ENCODE measurements at places on chromosomes 2 and 18. TPM values are rescaled to one million over a fixed set of nuclear protein-coding genes. Genes with fewer than 3 reads are reported as not detected.

DNA sequence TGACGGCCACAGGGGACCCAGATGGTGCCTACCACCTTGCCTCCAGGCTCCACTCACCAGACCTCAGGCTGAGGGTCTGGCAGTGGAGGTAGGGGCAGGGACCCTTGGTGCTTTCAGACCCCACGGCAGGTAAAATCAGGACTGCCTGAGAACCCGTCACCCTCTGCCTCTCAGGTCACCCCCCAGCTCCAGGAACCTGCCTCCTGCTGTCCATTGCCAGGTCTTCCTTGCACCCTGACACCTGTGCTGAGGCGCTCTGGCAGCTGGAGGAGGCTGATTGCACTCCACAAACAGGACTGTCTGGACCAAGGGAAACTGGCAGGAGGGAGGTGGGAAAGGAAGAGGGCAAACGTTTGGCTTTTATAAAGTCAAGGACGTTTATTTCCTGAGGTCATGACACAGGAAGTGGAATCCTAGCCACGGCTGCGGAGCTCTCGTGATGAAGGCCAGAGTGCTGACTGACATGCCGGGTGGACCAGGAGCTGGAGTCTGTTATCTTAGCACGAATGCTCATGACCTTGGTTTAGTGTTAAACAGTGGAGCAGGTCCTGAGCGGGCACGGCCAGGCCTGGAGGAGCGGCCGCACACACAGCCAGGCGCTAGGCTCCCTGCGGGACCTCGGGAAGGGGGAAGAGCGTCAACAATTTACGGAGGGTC, 40.5 kb downstream of the ANO7 start:
- DNase-seq, result no peak
- H3K4me1 ChIP-seq, result no peaks in the 10 kb centered on the region
- H3K4me3 ChIP-seq, result no peak overlapping the region
- H3K36me3 ChIP-seq, result peaks cover 73% of the 10 kb centered on the region
- H3K27me3 ChIP-seq, result no peaks in the 10 kb centered on the region

DNA sequence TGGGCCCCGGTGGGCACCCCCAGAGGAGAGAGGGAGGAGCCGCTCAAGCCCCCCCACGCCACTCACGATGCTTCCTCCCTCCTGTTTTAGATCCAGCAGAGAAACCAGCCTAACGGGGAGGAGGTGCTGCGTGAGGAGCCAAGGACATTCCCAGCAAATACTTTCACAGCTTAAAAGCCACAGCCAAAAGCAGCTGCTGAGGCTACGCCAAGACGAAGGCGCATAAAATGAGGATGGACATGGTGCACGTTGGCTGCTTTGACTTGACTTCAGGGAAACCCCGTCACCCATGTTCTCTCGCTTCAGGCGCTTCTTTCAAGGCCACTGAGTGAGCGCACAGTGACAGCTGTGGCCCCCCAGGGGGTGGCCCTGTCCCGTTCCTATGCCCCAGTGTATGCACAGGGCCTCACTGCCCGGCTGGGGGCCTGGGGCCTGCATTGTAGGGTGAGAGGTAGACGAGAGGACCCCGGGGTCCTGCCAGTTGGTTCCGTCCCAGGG, 72.1 kb upstream of the PXDN start:
- H3K4me1 ChIP-seq, result peaks cover 12% of the 10 kb centered on the region
- H3K27me3 ChIP-seq, result no peaks in the 10 kb centered on the region
- no peak overlapping the region for H3K4me3 ChIP-seq
- H3K36me3 ChIP-seq, result no peaks in the 10 kb centered on the region
- H3K27ac ChIP-seq, result no peak overlapping the region

GRCh38 chr2:217839073-217839749, 163.6 kb downstream of the TNS1 start:
- H3K27ac ChIP-seq, result no peak overlapping the region
- H3K4me1 ChIP-seq, result peaks cover 3% of the 10 kb centered on the region
- no peaks in the 10 kb centered on the region for H3K27me3 ChIP-seq
- no peak overlapping the region for H3K4me3 ChIP-seq
- no peaks in the 10 kb centered on the region for H3K36me3 ChIP-seq

DNA sequence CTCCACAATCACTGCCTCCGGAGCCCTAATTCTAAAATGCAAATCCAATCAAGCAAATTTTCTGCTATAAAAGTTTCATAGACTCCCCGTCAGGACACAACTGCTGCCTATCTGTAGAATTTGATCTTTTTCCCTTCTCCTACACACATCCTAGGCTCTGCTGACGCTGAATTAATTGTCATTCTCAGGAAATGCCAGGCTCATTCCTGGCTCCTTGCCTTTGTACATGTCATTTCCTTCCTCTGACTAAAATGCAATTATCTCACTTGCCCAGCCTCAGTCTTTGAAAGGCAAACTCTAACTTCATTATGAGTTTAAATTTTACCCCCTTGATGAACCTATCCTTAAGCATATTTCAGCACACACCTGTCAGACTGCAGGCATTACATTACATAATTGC, 844.9 kb upstream of the CRIM1 start:
- H3K27ac ChIP-seq, result no peak overlapping the region
- no peak overlapping the region for H3K4me3 ChIP-seq
- no peaks in the 10 kb centered on the region for H3K36me3 ChIP-seq
- no peaks in the 10 kb centered on the region for H3K27me3 ChIP-seq
- no peaks in the 10 kb centered on the region for H3K4me1 ChIP-seq

DNA sequence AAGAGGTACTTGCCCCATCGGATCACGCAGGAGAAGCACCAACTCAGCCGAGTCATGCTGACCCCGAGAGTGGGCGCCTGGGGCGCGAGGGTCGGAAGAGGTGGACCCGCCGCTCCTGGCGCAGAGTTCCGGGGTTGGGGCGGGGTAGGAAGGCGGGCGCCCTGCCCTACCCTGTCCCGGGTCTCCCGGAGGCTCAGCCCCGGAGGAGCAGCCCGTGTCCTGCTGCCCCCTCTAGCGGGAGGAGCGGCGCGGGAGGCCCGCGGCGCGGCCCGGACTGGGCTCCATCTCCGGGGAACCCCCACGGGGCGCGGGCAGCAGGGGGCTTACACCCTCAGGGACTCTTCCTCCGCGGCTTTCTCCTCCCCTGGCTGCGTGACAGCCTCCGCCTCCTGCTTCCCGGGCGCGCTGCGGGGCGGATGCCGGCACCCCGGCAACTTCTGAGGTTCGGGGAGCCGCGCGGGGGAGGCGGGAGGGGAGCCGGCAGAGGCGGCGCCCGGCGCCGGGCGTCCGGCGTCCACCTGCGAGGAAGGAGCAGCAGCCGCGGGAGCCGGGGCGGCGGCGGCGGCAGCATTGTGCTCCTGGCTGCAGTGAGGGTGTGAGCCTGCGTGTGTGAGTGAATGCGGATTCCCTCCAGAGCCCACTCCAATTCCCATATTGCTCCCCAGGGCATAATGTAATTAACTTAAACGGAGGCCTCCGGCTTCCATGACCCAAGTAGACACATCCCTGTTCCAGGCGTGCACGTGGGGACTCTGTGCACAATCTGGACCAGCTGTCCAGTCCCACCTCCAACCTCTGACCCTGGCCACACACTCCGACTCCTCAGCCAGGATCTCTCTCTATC, 7.6 kb upstream of the TNS1 start:
- no peaks in the 10 kb centered on the region for H3K4me1 ChIP-seq
- DNase-seq, result peak; percentile 83
- H3K27me3 ChIP-seq, result peaks cover 38% of the 10 kb centered on the region
- no peak overlapping the region for H3K27ac ChIP-seq
- peak overlapping the region; percentile 71 for H3K4me3 ChIP-seq

GRCh38 chr2:86347401-86347800, 10.0 kb upstream of the REEP1 start:
- H3K27ac ChIP-seq, result no peak overlapping the region
- peaks cover 21% of the 10 kb centered on the region for H3K27me3 ChIP-seq
- H3K4me1 ChIP-seq, result no peaks in the 10 kb centered on the region
- H3K36me3 ChIP-seq, result no peaks in the 10 kb centered on the region
- no peak overlapping the region for H3K4me3 ChIP-seq
- DNase-seq, result no peak

- H3K27me3 ChIP-seq, result no peaks in the 10 kb centered on the region
- no peak for DNase-seq
- no peak overlapping the region for H3K4me3 ChIP-seq
- peaks cover 4% of the 10 kb centered on the region for H3K4me1 ChIP-seq
These were observed 18.0 kb downstream of the NAB1 start for GRCh38 chr2:190666895-190667294.

DNA sequence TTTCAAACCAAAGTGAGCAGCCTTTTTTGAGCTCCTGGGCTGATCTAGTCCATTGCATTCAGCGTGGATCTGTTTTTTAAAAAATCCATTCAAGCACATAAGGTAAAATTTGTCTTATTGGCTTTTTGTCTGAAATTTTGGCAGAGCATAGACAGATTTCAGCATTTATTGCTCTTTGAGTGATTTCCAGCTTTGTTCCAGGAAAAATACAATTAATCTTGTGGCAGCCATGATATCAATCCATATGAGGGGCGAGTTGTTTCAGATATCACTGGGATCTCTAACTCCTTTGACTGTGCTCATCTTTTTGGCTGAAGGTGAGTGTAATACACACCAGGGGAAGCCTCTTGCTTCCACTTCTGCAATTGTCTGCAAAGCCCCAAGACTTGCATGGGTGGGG, 523.9 kb downstream of the SLC4A3 start:
- DNase-seq, result no peak
- no peak overlapping the region for H3K27ac ChIP-seq
- H3K27me3 ChIP-seq, result no peaks in the 10 kb centered on the region
- no peaks in the 10 kb centered on the region for H3K36me3 ChIP-seq

DNA sequence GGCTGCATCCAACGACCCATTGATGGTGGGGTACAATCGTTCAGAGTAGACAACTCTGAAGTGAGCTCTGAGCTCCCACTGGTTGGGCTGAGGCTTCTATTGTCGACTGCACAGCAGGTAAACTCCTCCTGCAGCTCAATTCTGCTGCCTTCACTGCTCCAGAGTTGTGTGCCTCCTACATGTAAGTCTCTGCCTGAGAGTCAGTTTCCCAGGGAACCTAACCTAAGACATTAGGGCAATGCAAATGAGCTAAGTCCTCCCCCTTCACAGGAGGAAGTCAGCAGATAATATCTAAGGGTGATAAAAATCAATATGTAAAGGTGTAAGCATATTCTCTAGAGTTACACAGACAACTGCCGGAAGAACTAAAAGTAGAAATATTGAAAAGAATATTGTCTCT, 22.5 kb upstream of the ACYP2 start:
- H3K4me1 ChIP-seq, result peaks cover 13% of the 10 kb centered on the region
- no peak overlapping the region for H3K4me3 ChIP-seq
- DNase-seq, result peak; percentile 58
- H3K27me3 ChIP-seq, result no peaks in the 10 kb centered on the region
- no peaks in the 10 kb centered on the region for H3K36me3 ChIP-seq

GRCh38 chr2:17637131-17637906, 96.8 kb downstream of the VSNL1 start:
- H3K4me3 ChIP-seq, result no peak overlapping the region
- H3K27ac ChIP-seq, result peak overlapping the region; percentile 91
- H3K4me1 ChIP-seq, result no peaks in the 10 kb centered on the region
- H3K27me3 ChIP-seq, result no peaks in the 10 kb centered on the region

GRCh38 chr2:237697586-237698357, 70.4 kb downstream of the LRRFIP1 start:
- DNase-seq, result no peak
- H3K4me3 ChIP-seq, result no peak overlapping the region
- H3K27ac ChIP-seq, result no peak overlapping the region
- no peaks in the 10 kb centered on the region for H3K27me3 ChIP-seq

GRCh38 chr18:7221424-7222155, 9.3 kb upstream of the LRRC30 start:
- H3K27ac ChIP-seq, result no peak overlapping the region
- no peak overlapping the region for H3K4me3 ChIP-seq
- H3K27me3 ChIP-seq, result no peaks in the 10 kb centered on the region
- H3K36me3 ChIP-seq, result no peaks in the 10 kb centered on the region

GRCh38 chr2:156399224-156399949, 36.8 kb upstream of the GPD2 start:
- H3K27me3 ChIP-seq, result no peaks in the 10 kb centered on the region
- H3K4me1 ChIP-seq, result no peaks in the 10 kb centered on the region
- H3K36me3 ChIP-seq, result no peaks in the 10 kb centered on the region
- peak overlapping the region; percentile 87 for H3K4me3 ChIP-seq
- H3K27ac ChIP-seq, result no peak overlapping the region

GRCh38 chr18:49813069-49813318, 339 bp downstream of the ACAA2 start:
- peaks cover 14% of the 10 kb centered on the region for H3K36me3 ChIP-seq
- no peak for DNase-seq
- no peaks in the 10 kb centered on the region for H3K4me1 ChIP-seq
- H3K27ac ChIP-seq, result peak overlapping the region; percentile 94
- H3K4me3 ChIP-seq, result peak overlapping the region; percentile 83
- no peaks in the 10 kb centered on the region for H3K27me3 ChIP-seq

DNA sequence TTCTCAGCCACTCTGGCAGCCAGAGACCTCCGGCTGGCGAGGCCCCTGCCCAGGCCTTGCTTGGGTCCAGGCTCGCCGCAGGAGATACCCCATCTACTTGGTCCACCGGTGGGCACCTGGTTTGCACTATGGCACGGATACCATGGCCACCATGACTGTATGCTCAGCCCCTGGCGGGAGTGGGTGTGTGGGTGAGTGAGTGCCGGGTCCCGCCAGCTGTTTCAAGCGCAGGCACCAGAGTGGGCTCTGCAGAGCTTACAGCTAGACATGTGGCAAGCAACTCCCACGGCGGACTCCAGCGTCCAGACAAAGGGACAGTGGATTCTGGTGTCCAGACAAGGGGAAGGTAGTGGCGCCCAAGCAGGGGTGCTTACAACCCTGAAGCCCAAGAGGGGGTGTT, 1.4 kb downstream of the ATG4B start:
- no peak for DNase-seq
- no peaks in the 10 kb centered on the region for H3K4me1 ChIP-seq
- no peak overlapping the region for H3K27ac ChIP-seq
- no peaks in the 10 kb centered on the region for H3K27me3 ChIP-seq
- H3K4me3 ChIP-seq, result peak overlapping the region; percentile 83

GRCh38 chr2:42098571-42099437, 51.0 kb downstream of the PKDCC start:
- no peak overlapping the region for H3K4me3 ChIP-seq
- H3K27me3 ChIP-seq, result no peaks in the 10 kb centered on the region
- H3K4me1 ChIP-seq, result peaks cover 3% of the 10 kb centered on the region
- no peaks in the 10 kb centered on the region for H3K36me3 ChIP-seq
- H3K27ac ChIP-seq, result no peak overlapping the region
- DNase-seq, result peak; percentile 60

GRCh38 chr2:47864566-47864965, 41.7 kb downstream of the FBXO11 start:
- H3K27ac ChIP-seq, result no peak overlapping the region
- no peak overlapping the region for H3K4me3 ChIP-seq
- peaks cover 19% of the 10 kb centered on the region for H3K36me3 ChIP-seq
- H3K27me3 ChIP-seq, result no peaks in the 10 kb centered on the region

- no peak overlapping the region for H3K27ac ChIP-seq
- H3K27me3 ChIP-seq, result no peaks in the 10 kb centered on the region
- H3K4me1 ChIP-seq, result no peaks in the 10 kb centered on the region
- no peak overlapping the region for H3K4me3 ChIP-seq
- no peak for DNase-seq
These were observed 128.2 kb upstream of the EML6 start for GRCh38 chr2:54595161-54595803.

GRCh38 chr18:77393519-77393918, 143.9 kb downstream of the GALR1 start:
- H3K4me1 ChIP-seq, result no peaks in the 10 kb centered on the region
- H3K27me3 ChIP-seq, result no peaks in the 10 kb centered on the region
- no peaks in the 10 kb centered on the region for H3K36me3 ChIP-seq
- no peak for DNase-seq
- no peak overlapping the region for H3K4me3 ChIP-seq

Gene RALBP1
- 71.9 TPM for total RNA-seq

Gene L3MBTL4
- 4.6 TPM for total RNA-seq

Gene TLX2
- total RNA-seq, result 0.27 TPM

Gene SP3
- total RNA-seq, result 83.7 TPM

Gene REV1
- total RNA-seq, result 43.9 TPM

Gene VWC2L
- total RNA-seq, result not detected

Gene CIB4
- not detected for total RNA-seq

Gene SULT1C2
- 0.62 TPM for total RNA-seq

Gene CTAGE1
- total RNA-seq, result not detected

Gene PROC
- 0.46 TPM for total RNA-seq

Gene SPC25
- 22.4 TPM for total RNA-seq

Gene RBKS
- 3.4 TPM for total RNA-seq

Gene CYP27A1
- 54.9 TPM for total RNA-seq

Gene CXCR1
- not detected for total RNA-seq
